ENCODE measurements at places on chromosomes 5 and 9. TPM values are rescaled to one million over a fixed set of nuclear protein-coding genes. Genes with fewer than 3 reads are reported as not detected.

DNA sequence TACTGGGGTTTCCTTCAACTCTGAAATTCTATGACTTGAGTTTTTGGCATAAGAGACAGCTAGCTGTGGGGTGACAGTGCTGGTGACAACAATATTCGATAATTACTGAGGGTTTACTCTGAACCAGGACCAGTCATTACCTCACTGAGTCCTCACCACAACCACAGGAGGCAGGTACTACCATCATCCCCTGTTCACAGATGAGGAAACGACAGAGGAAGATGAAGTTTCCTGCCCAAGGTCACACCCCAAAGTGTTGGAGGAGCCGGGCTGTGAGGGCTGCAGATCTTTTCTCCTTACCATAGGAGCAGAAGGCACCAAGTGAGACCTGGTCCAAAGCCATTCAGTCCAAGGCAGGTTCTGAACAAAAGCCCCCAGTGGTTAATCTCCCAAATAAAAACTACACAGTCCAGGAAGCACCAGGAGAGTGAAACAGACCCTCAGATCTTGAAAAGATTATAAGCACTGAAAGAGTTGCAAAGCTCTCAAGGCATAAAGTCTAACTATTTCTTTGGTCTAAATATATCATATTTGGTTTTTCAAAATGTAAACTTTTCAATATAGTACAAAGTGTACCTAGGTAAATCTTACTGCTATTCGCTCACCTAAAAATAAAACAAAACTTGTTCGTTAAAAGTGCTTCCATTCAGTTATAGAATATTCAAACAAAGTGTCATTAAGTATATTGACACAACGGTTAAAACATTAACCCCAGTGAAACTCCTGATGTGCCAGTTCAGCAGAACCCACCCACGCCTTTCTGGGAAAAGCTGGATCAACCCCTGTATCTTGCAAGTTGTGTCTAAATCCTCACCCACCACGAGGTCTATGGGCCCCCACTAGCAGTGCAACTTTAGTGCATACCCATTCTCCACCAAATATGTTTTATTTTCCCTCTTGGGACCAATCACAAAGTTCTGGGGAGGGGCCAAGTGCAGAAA, 82.6 kb upstream of the EQTN start:
- no peak overlapping the region for H3K27ac ChIP-seq
- peaks cover 3% of the 10 kb centered on the region for H3K4me1 ChIP-seq
- no peak for DNase-seq
- no peaks in the 10 kb centered on the region for H3K27me3 ChIP-seq
- H3K36me3 ChIP-seq = no peaks in the 10 kb centered on the region

- no peak overlapping the region for H3K4me3 ChIP-seq
- no peak for DNase-seq
- H3K36me3 ChIP-seq = no peaks in the 10 kb centered on the region
- no peaks in the 10 kb centered on the region for H3K27me3 ChIP-seq
- H3K4me1 ChIP-seq = peaks cover 4% of the 10 kb centered on the region
Measured at GRCh38 chr9:108139900-108140299, 650.3 kb upstream of the KLF4 start.

DNA sequence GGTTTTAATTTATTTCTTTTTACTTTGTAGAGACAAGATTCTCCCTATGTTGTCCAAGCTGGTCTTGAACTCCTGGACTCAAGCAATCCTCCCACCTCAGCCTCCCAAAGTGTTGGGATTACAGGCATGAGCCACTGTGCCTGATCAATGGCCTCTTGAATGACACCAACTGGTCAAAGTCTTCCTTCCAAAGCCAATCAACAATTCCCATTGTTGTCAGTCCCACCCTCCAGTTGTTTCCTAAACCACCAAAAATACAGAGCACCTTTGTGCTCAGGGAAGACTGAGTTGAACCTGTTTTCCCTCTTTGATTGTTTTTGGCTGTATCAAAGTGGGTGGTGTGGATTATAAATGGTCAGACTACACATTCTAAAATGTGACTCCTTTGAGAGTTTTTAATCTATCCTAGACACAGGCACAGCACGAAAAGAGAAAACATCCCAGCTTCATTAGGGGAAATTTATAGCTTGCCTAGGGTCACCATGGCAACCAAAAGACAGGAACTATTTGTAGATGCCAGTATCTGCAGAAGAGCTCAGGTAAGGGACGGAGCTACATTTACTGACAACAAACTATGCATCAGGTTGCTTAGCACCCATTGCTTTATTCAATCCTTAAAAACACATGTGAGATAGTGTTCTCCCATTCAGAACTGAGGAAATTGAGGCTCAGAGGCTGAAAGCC, 27.6 kb upstream of the ATP6V1G1 start:
- no peak overlapping the region for H3K27ac ChIP-seq
- H3K36me3 ChIP-seq = no peaks in the 10 kb centered on the region
- H3K4me1 ChIP-seq = no peaks in the 10 kb centered on the region
- no peak for DNase-seq
- no peak overlapping the region for H3K4me3 ChIP-seq
- no peaks in the 10 kb centered on the region for H3K27me3 ChIP-seq

GRCh38 chr9:37486616-37487548, 1.1 kb downstream of the POLR1E start:
- peaks cover 9% of the 10 kb centered on the region for H3K4me1 ChIP-seq
- H3K36me3 ChIP-seq = no peaks in the 10 kb centered on the region
- no peaks in the 10 kb centered on the region for H3K27me3 ChIP-seq
- peak overlapping the region; percentile 84 for H3K4me3 ChIP-seq
- DNase-seq = peak; percentile 44
- H3K27ac ChIP-seq = no peak overlapping the region

DNA sequence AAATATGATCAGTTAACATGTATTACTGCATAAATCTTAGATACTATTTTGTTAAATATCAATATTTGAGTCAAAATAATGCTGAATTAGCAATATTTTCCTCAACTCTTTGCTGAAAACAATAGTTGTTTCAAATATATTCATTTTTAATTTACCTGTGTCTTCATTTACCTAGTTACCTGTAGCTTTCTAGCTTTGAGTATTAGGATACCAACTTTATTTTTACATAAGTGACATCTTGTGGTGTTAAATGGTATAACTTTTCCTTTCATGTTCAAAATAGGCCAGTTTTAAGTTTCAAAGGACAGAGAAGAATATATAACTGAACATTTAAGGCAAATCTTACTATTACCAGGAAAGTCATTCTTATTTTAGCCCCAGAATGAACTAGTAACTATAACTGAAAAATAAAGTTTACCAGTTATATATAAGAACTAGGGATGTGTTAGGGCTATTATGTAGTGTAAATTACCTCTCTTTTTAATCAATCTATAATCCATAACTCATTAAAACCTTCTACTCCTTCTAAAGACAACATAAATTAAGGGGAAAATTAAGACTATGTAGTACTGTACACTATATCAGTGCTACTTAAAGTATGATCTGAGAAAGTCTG, 25.3 kb downstream of the AP3B1 start:
- H3K36me3 ChIP-seq = no peaks in the 10 kb centered on the region
- no peaks in the 10 kb centered on the region for H3K27me3 ChIP-seq
- no peak for DNase-seq
- H3K27ac ChIP-seq = no peak overlapping the region
- no peak overlapping the region for H3K4me3 ChIP-seq

The PCDHGA4 gene
- total RNA-seq = 7.6 TPM

The RNF180 gene
- total RNA-seq = 23.2 TPM
